ENCODE measurements at places on chromosomes 16 and 17. TPM values are rescaled to one million over a fixed set of nuclear protein-coding genes. Genes with fewer than 3 reads are reported as not detected.

Gene LDAF1
- 28.9 TPM for polyA plus RNA-seq

Gene ETV4
- polyA plus RNA-seq: not detected

Gene CDH11
- polyA plus RNA-seq: not detected

Gene KRT24
- 0.15 TPM for polyA plus RNA-seq

Gene CNTD1
- polyA plus RNA-seq: 0.42 TPM

Gene NACA2
- not detected for polyA plus RNA-seq

Gene C16orf46
- not detected for polyA plus RNA-seq

Gene BAHCC1
- not detected for polyA plus RNA-seq

Gene CSH2
- not detected for polyA plus RNA-seq

Gene ADAP2
- polyA plus RNA-seq: not detected

Gene INO80E
- polyA plus RNA-seq: 5.0 TPM

Gene ABCC11
- polyA plus RNA-seq: not detected

Gene GUCY2D
- polyA plus RNA-seq: not detected

Gene GNGT2
- polyA plus RNA-seq: 4.1 TPM

Gene TBC1D3C
- not detected for polyA plus RNA-seq

Gene PRR29
- polyA plus RNA-seq: 6.9 TPM

Gene ASGR1
- not detected for polyA plus RNA-seq

Gene ITGAD
- polyA plus RNA-seq: not detected

Gene COL1A1
- polyA plus RNA-seq: not detected

Gene KRT40
- not detected for polyA plus RNA-seq

Gene KRT27
- not detected for polyA plus RNA-seq

Gene CD7
- 75.4 TPM for polyA plus RNA-seq

Gene WDR90
- 2.5 TPM for polyA plus RNA-seq

Gene CACNA1H
- 0.38 TPM for polyA plus RNA-seq

Gene MT1H
- polyA plus RNA-seq: not detected

Gene CLEC19A
- not detected for polyA plus RNA-seq

Gene CBFA2T3
- not detected for polyA plus RNA-seq

Gene MYH2
- polyA plus RNA-seq: not detected

Gene SRCIN1
- polyA plus RNA-seq: not detected

Gene UBB
- 2,090 TPM for polyA plus RNA-seq

Gene HIGD1B
- not detected for polyA plus RNA-seq

Gene CDK3
- 0.79 TPM for polyA plus RNA-seq

Gene PRSS27
- polyA plus RNA-seq: 0.13 TPM

Gene MPP2
- polyA plus RNA-seq: not detected

Gene ENKD1
- polyA plus RNA-seq: 2.9 TPM

Gene ZFPM1
- polyA plus RNA-seq: 0.16 TPM

Gene TAT
- 0.23 TPM for polyA plus RNA-seq

Gene CHST4
- not detected for polyA plus RNA-seq

Gene SLC13A5
- not detected for polyA plus RNA-seq

Gene PITPNM3
- not detected for polyA plus RNA-seq

Gene HOXB9
- not detected for polyA plus RNA-seq

All from CD4-positive, CD25-positive, alpha-beta regulatory T cell (primary cell).